ENCODE measurements at places on chromosomes 11 and 22.

GRCh38 chr11:71483692-71484091 lies 30.7 kb downstream of the NADSYN1 start:
- no peak for DNase-seq

GRCh38 chr22:50584106-50585096 lies 1.8 kb upstream of the CHKB start:
- DNase-seq, result no peak

- DNase-seq, result no peak
Measured at GRCh38 chr11:102115557-102115956, 5.3 kb downstream of the YAP1 start.

DNA sequence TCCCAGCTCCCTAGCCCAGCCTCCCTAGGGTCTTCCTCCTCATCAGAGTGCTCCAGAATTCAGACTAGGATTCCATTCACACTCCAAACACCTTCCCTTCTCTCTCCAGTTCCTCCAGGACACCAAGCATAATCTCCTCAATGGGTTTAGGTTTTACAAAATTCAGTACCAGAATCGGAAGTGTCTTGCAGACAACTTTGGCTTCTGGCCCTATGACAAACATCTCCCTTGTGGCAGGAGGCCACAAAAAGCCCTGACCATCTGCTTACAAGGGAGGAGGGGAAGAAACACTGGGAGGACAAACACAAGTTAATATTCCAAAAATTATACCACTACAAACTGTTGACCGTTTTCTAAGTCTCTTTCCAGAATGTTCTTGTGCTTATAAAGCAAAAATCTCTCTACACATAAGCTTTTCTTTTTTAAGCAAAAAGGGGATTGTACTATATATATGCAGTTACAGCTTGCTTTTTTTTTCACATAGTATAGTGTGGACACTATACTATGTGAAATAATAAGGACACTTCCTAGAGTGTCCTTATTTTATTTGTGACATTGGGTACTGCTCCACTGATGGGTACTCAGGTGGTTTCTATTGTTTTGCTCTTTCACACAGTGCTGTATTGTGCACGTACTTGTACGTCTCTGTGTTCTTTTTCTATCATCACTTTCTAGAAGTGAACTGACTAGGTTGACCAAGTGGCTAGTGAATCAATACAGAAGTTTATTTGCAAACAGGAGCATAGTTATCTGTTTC lies 78.7 kb downstream of the BDNF start:
- DNase-seq, result no peak

DNA sequence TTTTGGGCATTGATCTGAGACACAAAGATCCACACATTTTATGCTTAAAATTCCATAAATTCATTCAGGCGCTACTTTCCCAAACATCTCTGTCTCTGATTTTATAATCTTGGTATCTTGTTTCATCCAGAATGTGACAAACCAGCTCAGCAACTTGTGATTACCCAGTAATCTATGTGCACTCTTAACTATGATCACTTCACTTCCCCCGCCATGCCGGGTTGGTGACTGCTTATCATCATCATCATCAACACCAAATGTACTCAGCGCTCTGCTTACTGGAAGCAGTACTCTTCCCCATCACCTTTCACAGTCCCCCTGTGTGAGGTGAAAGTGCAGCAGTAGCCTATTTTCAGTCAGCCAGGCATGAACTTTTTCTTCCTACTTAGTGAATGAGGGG lies 15.2 kb upstream of the MMP7 start:
- DNase-seq, result no peak

DNA sequence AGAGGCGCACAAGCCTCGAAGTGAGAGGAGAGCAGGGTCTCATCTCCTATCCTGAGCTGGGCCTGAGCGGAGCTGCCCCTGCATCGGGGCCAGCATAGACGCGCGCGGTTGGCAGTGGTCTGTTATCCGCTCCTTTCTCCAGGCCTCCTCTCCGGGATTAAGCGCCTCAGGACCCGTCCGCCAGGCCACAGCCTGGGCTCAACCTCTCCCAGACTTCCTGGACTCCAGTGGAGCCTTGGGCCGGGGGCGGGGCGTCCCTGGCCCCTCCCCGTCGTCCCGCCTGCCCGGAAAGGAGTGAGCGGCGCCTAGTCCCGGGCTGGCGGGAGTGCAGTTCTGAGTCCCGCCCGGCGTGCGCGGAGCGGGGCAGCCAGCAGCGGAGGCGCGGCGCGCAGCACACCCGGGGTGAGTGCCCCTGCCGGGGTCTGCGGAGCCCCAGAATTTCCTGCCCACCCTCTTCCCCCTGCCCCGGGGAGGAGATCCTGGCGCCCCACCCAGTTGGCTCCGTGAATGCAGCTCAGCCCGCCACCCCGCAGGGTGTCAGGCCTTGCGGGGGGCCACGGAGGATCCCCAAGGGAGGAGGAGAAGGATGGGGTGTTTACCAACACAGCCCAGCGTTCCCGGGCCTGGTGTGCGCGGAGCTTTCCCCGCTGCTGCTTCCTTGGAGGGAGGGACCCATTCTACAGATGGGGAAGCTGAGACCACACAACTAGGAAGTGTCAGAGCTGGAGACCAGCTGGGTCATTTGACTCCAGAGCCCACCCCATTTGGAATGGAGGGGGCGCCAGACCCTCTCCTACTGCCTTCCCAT lies at the start of gene TCIRG1:
Gene TCIRG1, plus strand, starts transcription at position 308 of the 808 bp plus-strand sequence. CDS start 2,247 bp downstream, outside the sequence.
- peak; percentile 93 for DNase-seq

DNA sequence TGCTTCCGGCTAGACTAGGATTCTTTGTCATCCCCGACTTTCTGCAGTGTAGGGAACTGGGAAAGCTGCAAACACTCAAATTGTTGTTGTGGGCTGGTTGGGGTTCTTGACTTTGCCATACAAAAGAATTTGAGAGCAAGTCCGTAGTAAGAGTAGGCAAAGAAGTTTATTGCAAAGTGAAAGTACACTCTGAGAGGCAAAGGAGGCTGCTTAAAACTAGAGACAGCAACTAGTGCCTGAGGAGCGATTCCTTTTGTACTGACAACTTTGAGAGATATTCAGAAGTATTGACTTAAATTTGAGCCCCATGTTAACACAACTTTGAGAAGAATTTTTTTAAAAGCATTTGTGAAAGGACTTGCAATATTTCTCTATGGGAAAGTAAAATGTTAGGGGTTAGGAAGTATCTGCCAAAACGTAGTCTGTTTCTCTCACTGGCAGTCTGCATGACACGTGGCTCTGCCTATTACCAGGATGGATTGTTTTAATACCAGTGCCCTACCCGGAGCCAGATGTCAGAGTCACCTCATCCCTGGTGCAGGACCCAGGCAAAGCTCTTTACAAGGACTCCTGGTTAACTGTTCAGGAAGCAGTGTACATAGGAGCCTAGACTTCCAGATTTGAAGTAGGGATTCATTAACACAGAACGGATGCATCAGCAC lies 85.0 kb upstream of the CLPB start:
- DNase-seq, result no peak

GRCh38 chr11:110430267-110431050 lies 711 bp downstream of the FDX1 start:
- peak; percentile 54 for DNase-seq

GRCh38 chr11:293852-294661 lies 5.1 kb downstream of the PGGHG start:
- no peak for DNase-seq

GRCh38 chr11:33333816-33334215 lies 76.6 kb downstream of the HIPK3 start:
- no peak for DNase-seq

- DNase-seq, result no peak
Measured at GRCh38 chr11:2314136-2314524, 12.3 kb downstream of the TSPAN32 start.

DNA sequence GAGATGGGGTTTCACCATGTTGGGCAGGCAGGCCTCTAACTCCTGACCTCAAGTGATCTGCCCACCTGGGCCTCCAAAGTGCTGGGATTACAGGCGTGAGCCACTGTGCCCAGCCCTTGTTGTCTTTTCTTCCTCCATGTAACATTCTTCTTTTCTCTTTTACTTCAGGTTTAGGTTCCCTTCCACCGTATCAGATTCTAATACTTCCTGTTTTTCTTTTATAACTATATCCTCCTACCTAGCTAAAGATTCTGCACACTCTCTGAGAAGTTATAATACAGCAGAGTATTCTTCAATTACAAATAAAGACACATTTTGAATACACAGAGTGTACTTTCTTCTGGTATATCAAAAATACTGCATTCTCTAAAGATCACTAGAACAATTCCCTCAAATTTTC lies 33.2 kb upstream of the GAB2 start:
- no peak for DNase-seq

GRCh38 chr11:61553373-61554171 lies 27.3 kb downstream of the SYT7 start:
- no peak for DNase-seq

GRCh38 chr11:117519170-117519569 lies 191.5 kb downstream of the CEP164 start:
- DNase-seq, result no peak

DNA sequence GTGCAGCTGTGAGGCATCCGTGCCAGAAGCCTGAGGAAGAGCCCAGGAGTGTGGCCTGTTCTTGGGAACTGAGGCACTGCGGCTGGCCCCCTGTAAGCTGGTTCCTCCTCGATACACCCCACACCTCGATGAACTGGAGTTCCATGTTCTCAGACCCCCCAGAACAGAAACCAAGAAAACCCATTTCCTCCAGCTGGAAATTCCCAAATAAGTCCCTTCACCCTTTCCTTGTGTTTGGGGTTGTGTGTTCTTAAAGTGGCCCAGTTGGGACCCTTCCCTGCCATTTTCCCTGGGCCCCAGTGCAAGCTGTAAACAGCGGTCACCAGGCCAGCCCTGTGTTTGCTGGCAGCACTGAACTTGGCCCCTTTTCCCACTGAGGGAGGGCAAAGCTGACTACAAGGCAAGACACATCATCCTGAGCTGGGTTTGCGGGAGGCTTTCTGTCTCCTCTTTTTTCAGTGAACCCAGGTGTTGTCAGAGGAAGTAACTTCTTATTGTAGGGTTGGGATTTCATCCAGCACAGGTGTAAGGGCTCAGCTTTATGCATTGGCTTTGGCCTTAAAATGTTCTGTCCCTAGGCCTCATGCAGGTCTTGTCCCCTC lies 60.1 kb upstream of the MPEG1 start:
- DNase-seq, result no peak

GRCh38 chr11:15910761-15911160 lies 445.6 kb downstream of the SOX6 start:
- DNase-seq, result no peak

All from GM13976 (cell line).